ENCODE measurements at places on chromosomes 7 and 10.

DNA sequence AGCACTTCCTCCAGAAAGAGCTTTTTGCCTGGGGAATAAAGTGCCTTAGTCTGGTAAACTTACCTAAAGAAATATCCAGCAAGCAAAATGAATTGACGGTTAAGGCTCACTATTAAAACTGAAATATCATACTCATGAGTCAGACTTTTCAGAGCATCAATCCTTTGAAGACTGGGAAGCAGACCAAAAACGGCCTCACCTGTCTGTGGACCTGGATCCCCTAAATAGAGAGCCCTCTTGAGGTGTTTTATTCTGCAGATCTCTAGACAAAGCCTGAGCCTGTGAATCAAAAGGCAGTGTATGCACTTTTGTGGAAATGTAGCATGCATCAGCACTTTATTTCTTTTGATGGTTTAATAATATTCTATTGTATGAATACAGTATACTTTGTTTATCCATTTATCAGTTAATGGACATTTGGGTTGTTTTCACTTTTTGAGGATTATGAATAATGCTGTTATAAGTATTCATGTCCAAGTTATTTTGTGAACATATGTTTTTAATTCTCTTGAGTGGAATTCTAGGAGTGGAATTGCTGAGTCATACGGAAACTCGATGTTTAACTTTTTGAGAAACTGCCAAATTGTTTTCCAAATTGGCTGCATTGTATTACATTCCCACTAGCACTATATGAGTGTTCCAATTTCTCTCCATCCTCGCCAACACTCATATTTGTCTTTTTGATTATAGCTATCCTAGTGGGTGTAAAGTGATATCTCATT lies 449.0 kb upstream of the IGFBP3 start:
- no peak for DNase-seq

GRCh38 chr7:3712841-3713240 lies 411.8 kb downstream of the SDK1 start:
- no peak for DNase-seq

DNA sequence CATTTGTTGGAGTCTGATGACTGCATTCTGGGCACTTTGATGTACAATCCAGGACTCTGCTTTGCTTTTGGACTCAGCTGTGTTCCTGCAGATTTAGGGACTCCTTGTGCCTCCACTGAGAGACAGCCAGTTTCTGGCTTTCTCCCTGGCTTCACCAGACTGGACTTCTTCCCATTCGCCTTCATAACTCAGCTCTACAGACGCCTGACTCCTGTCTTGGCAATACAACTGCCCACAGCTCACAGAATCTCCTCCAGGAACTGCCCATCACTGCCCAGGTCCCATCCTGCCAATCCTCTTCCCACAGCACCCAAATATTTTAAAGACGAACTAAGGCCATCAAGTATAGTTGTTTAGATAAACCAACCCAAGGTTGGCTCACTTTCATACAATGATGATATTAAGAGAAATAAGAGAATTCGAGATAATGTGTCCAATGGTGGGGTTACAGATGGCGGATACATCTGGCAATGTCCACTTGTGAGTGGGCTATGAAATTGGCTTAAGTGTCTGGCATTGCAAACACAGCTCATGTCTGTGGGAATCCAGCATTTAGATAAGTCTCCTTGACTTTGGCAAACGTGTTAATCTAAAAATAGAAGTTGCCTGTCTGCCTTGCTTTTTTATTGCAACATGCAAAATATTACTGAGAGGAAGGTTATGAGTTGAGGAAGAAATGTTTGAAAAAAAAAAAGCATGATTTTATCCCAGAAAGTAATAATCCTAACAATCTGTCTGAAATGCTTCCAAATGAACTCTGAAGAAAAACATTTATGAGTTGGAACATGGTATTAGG lies 95.1 kb downstream of the ITGA8 start:
- DNase-seq: no peak

DNA sequence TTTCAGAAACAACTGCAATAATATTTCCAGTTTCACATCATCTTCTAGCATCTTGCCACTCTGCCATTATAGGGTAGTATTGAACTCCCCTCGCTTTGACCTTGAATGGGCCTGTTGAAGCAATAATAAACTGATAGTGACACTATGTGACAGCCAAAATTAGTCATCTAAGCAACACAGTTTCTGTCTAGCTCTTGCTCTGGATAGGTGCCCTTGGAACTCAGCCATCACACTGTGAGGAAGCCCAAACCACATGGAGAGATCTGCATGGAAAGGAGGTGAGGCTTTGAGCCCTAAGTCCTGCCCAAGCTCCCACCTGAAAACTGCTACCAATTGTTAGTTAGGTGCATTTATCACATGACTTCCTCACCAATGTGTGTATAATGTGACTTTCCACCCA lies 18.1 kb upstream of the KCND2 start:
- no peak for DNase-seq

GRCh38 chr10:33876584-33877400 lies 542.3 kb upstream of the NRP1 start:
- no peak for DNase-seq

- DNase-seq: no peak
Observed at GRCh38 chr10:4069491-4069890, 284.5 kb upstream of the KLF6 start.

- no peak for DNase-seq
Observed at GRCh38 chr7:27905951-27906350, 166.0 kb downstream of the TAX1BP1 start.

- DNase-seq: no peak
Observed at GRCh38 chr7:82384779-82385178, 58.8 kb downstream of the CACNA2D1 start.

- DNase-seq: no peak
Observed at GRCh38 chr7:24788961-24789576, 31.8 kb upstream of the GSDME start.

DNA sequence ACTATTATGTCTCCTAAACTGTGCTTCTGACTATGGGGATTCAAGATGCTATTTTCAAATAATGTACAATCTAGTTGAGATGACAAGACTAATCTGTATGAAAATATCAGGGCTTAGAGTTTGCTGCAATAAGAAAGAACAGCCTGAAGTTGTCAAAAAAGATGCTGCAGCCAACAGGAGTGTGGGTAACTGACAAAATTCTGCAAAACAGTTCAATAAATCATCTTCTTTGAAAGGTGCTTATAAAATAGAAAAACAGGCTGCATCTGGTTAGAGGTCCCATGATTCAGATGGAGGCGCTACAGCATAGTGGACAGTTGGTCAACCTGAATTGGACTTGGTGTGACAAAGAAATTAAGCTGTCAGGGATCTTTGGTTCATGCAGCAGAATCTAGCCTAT lies 511.0 kb downstream of the XPNPEP1 start:
- no peak for DNase-seq

GRCh38 chr7:1323178-1324027 lies 90.7 kb downstream of the UNCX start:
- peak; percentile 43 for DNase-seq

- DNase-seq: no peak
Observed at GRCh38 chr7:69411466-69411865, 186.8 kb upstream of the AUTS2 start.

DNA sequence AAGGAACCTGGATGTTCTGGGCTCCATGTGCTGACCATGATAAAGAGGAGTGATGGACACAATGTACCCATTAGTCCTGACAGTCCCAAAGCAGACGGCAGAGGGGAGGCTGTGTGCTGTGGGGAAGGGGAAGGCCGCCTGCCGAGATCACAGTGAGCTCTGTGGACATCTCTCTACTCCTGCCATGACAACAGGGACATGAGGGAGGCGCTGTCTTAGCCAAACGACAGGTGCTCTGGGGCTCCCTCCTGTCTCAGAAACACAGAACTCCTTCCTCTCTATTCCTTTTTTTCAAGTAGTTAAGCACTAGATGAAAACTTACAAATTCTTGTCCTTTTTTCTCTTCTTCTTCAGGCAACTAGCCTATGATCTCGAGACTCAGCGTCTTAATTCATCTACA lies 113.1 kb downstream of the RNF32 start:
- no peak for DNase-seq

- no peak for DNase-seq
Observed at GRCh38 chr7:124276005-124276622, 243.2 kb upstream of the TMEM229A start.

DNA sequence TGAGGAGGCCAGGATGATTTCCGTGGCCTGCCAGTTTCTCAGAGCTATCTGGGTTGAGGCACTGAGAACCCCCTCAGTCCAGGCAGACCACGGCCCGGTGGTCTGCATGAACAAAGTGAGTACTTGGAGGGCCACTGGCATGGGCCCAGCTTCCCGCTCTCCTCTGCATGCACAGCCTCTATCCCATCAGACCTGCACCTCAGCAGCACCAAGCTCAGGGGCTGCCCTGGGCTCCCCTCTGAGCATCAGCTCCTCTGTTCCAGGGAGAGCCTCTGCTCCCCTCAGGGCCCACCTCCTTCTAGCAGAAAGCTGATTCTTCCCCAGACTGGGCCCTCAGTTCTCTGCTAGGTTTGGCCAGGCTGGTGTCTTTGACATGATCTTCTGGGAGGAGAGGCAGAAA lies 469.9 kb downstream of the DNAJB6 start:
- no peak for DNase-seq

- no peak for DNase-seq
Observed at GRCh38 chr10:115001506-115002381, 63.7 kb downstream of the TRUB1 start.

DNA sequence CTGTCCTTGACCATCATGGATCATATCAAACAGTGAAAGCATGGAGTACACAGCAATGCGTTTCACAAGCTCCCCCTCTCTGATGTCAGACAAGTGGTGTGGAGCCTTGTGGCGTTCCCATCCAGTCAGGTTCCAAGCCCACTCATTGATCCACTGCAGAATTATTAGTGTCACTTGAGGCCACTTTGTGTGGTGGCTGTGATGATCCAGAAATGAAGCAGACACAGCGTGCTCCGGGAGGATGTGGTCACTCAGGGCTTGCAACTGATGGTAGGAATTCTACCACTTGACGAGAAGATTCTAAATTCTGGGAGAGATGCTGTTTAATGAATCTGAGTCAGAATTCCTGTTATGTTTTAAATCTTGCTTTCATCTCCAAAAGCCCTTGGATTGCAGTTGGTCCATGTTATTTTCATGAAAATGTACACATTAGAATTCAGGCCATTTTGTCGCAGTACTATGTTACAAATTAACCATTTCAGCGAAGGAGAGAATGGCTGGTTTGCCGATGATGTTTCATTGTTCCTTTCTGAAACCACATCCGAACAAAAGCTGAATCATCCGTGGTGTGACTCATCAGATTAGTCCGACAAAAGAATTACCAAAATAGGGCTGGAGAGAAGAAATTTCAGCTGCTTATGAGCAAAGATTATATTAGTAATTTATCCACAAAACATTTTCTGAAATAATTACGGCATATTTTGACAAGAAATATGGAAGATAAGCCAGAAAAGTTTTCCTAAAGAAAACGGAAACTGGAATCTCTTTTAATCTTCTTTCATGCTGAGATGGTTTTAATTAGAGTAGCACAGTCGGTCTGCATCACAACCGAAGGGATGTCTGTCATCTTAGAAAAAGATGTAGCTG lies 48.1 kb downstream of the INSYN2A start:
- no peak for DNase-seq

- DNase-seq: no peak
Observed at GRCh38 chr7:129741743-129742213, 130.3 kb downstream of the NRF1 start.

GRCh38 chr10:114996542-114996941 lies 58.5 kb downstream of the TRUB1 start:
- DNase-seq: no peak

GRCh38 chr7:92967238-92967637 lies 130.9 kb upstream of the CDK6 start:
- DNase-seq: no peak

- no peak for DNase-seq
Observed at GRCh38 chr10:58844680-58845079, 331.8 kb upstream of the PHYHIPL start.

DNA sequence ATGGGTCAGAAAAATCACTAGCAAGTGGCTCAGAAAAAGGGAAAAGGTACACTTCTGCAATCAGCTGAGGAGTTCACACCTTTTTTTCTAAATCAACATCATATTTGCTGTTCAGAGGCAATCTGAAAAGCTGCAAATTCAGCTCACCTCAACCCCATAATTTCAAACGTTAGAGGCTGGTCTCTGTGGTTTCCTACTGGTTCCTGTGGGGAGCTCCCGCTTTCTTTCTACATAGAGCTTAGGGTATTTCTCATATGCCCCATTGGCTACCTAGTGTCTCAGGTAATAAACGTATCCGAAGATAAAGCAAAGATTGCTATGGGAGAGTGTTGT lies 5.2 kb upstream of the ZNF22 start:
- DNase-seq: no peak

DNA sequence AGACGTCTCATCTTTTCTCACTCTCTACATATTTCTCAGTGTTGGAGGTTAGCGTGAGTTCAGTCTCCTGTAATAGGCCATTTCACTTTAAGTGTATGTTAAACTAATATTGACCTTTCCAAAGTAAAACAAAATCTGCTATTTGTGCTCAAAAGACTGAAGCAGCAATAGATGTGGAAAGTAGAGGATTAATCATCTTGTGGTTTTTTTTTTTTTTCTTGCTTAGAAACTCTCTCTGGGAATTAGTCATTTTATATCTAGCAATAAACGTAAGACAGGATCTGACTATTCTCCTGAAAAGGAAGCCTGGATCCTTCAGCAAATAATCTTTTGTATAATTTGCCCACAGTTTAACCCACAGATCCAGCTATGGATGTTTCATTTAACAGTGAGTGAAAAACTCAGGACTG lies 81.7 kb downstream of the NRP1 start:
- DNase-seq: no peak

- DNase-seq: no peak
Observed at GRCh38 chr7:137846827-137847567, at the start of gene DGKI. DGKI (minus strand) TSS chr7:137846974.

DNA sequence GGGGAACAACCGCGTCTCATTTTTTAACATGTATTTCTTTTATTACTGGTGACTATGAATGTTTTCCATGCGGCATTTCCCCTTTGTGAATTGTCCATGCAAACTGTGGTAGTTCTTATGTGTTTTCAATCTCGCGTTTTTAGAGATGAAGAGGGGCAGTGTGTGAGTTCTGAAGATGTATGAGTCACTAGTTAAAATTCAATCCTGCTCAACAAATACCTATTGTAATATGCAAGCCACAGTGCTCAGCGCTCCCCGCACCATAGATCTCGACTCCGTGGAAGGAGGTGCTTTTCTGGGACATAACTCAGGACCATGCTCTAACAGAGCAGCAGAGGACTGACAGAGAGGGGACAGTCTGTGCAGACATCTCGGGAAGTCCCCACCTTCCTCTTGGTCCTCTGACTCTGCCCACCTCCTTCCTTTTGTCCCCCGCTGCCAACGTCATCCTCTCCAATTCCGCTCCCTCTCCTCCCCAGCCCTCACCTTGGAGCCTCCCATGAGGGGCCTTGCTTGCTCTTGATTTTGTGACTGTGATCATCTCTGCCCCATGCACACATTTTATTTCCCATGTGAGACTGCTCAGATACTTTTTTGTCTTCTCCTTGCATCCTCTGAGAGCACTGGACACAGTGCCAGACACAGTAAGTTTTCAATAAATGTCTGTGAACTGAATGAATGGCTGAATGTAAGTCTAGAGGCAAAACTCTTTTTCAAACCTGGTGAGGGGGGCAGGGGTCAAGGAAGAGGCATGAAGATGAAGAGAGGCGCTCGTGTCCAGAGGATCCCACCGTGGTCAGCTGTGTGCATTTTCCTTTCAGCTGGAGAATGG lies 42.7 kb upstream of the PLEKHA1 start:
- DNase-seq: no peak

- DNase-seq: no peak
Observed at GRCh38 chr10:107733328-107734130, 569.0 kb upstream of the SORCS1 start.
